Frontal cortex (tissue), 4 donors: ENCODE measurements at places on chromosomes 11 and 22. TPM values are rescaled to one million over a fixed set of nuclear protein-coding genes. Genes with fewer than 3 reads are reported as not detected.

INS gene
- total RNA-seq: not detected

UBQLNL gene
- total RNA-seq: under 0.01 TPM

SCN2B gene
- total RNA-seq: 4.9 TPM

CCDC81 gene
- total RNA-seq: 0.82 TPM

CHRNA10 gene
- 0.41 TPM for total RNA-seq

CRYBB3 gene
- not detected for total RNA-seq

GLYAT gene
- not detected for total RNA-seq

FGF19 gene
- not detected for total RNA-seq

DGCR8 gene
- 42.8 TPM for total RNA-seq

DNA sequence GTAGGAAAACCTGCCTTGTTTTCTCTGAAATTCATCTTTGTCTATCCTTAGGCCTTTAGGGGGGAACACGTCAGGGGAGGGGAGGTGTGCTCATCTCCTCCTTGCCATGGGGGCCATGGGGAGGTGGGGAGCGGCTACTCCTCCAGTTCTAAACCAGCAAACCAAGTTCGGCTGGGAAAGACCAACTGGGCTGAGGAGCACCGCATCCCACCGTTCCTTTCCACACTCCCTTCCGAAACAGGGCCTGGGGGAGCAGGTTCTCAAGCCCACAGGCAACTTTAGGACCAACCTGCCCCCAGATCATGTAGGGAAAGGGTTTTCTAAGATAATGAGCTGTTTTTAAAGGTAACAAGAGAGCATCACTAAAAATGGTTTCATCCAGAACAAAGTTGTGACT, 77.5 kb upstream of the PITPNB start:
- DNase-seq: no peak

- no peak for DNase-seq
Measured at GRCh38 chr11:1557904-1558774, 13.9 kb downstream of the DUSP8 start.

- DNase-seq: no peak
Measured at GRCh38 chr22:22771696-22772377, 115.8 kb upstream of the IGLL5 start.

GRCh38 chr22:32668254-32669094, 133.0 kb upstream of the TIMP3 start:
- no peak for DNase-seq

- no peak for DNase-seq
Measured at GRCh38 chr11:5362017-5362625, 10.8 kb downstream of the OR51B6 start.

DNA sequence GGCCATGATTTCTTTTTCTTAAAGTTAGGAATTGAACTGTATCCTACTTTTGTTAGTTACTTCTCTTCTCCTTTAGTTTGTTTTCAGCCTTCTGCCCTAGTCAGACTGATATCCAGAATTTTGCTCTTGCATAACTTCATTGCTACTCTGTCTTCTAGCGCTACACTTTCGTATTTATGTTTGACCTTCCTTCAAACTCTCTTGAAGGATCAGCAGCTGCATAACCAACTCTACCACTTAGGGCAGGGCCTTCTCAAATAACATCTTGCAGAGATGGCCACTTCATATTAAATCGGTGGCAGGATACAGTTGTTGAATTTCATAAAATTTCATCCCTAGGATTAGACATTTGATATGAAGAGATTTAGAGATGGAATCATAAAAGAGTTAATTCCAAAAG, 43.9 kb downstream of the KDM2A start:
- no peak for DNase-seq

GRCh38 chr22:42368379-42369249, 63.6 kb downstream of the NFAM1 start:
- DNase-seq: no peak

DNA sequence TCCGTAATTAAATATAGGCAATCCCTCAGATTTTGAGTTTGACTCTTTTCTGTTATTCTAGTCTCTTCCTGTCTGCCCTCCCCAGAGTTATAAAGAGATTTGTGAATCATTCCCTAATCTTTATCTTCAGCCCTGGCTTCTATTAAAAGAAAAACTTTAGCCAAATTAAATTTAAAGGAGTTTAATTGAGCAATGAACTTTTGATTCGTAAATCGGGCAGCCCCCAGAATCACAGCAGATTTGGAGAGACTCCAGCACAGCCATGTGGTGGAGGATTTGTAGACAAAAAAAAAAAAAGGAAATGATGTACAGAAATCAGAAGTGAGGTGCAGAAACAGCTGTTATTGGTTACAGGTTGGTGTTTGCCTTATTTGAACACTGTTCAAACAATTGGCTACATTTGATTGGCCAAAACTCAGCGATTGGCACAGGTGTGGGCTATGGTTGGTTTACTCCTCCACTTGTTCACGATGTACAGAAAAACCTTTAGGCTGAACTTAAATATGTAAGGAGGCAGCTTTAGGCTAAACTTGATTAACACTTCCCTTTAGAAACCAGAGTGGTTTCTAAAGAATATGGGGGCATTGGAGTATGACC, 2.3 kb upstream of the ALKBH8 start:
- DNase-seq: no peak

GRCh38 chr11:18696638-18697225, 1.8 kb upstream of the TMEM86A start:
- DNase-seq: no peak

- DNase-seq: no peak
Measured at GRCh38 chr11:128988242-128988970, 45.7 kb upstream of the TP53AIP1 start.

GRCh38 chr11:75547617-75548058, 14.4 kb upstream of the SERPINH1 start:
- DNase-seq: no peak

- DNase-seq: no peak
Measured at GRCh38 chr11:62669420-62670161, 1.9 kb upstream of the UQCC3 start.

DNA sequence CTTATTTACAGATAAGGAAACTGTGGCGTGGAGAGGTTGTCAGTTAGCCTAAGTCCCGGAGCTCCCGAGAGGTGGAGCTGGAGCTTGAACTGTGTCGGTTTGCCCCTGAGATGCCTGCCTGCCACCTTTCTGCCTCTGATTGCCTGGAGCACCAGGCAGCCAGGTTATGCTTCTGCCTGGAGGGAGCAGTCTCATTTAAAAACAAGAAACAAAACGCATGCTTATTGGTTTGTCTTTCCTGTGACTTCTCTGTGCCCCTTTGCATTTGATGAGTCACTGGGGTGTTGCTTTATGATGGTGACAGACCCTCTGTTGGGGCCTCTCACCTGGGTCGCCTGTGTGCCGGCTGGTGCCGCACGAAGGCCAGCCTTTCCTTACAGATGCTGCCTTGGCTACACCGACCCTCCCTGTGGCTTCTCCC, 12.2 kb downstream of the AP2A2 start:
- no peak for DNase-seq

GRCh38 chr11:102572554-102573220, 42.1 kb upstream of the MMP7 start:
- no peak for DNase-seq

- no peak for DNase-seq
Measured at GRCh38 chr11:130125638-130126037, 33.9 kb upstream of the ST14 start.

GRCh38 chr11:34354782-34355181, 3.0 kb downstream of the ABTB2 start:
- no peak for DNase-seq

- no peak for DNase-seq
Measured at GRCh38 chr11:25794804-25795203, 537.1 kb upstream of the ANO3 start.

DNA sequence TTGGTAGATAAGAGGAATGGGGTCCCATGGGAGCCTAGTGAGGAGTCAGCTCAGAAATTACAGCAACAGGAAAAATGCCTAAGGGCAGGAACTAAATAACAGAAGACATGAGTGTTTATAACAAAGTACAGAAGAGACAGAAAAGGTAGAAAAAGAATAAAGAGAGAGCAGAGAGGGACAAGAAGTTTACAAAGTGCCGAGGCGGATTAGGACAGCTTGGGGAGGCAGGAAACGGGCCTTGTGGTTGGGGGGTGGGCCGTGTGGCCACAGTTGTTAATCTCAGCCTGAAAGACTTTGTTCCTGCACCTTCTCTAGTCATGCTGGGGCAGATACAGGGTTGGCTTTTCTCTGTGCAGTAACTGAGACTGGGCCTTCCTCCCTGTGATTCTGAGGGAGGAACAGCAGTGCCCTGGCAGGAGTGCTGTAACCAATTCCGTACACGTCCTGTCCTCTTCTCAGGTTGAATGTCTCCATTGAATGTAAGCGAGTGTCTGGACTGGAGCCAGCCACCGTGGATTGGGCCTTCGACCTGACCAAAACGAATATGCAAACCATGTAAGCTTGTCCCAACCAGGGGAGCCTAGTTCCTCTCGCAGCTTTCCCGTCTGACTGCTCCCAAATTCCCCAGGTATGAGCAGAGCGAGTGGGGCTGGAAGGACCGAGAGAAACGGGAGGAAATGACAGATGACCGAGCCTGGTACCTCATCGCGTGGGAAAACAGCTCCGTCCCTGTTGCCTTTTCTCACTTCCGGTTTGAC, 13.2 kb downstream of the NAA40 start:
- DNase-seq: no peak

GRCh38 chr11:43685440-43685839, 4.9 kb downstream of the HSD17B12 start:
- no peak for DNase-seq
